ENCODE measurements at places on chromosomes 6 and 20. TPM values are rescaled to one million over a fixed set of nuclear protein-coding genes. Genes with fewer than 3 reads are reported as not detected.

The CDH22 gene
- 0.26 TPM for total RNA-seq

- H3K27ac ChIP-seq: no peak overlapping the region
- H3K36me3 ChIP-seq: no peaks in the 10 kb centered on the region
- no peak overlapping the region for H3K4me3 ChIP-seq
These were observed 103.9 kb downstream of the OLIG3 start for GRCh38 chr6:137390334-137390733.

DNA sequence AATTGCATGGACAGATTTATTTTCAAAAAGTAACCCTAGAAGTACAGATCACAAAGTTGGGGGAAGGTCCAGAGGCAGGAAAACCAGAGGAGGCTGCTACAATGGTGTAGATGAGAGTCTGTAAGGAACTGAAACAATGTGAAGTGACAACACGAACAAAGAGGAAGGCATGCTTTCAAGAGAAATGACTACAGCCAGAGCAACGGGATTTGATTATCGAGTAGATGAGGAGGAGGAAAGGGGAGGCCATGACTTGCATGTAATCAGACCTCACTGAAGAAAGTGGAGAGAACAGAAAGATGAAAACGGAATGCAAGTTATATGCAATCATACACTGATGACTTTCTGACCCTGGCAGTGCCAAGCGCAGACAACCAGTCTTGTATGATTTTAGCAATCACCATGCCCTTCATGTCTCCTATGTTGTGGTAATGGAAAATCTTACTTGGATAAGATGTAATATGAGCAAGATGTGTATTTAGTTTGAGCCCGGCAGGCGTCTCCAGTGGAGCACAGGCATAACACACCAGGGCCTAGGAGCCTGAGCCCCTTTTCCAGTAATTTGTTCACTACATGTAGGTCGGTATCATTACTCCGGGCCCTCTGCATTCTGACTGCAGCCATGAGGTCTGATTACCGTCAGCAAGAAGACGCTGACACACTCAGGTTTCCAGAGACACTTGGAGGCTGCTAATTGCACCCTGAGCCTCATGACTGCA lies 34.0 kb upstream of the FAM83C start:
- peak; percentile 27 for DNase-seq
- H3K4me3 ChIP-seq: no peak overlapping the region
- H3K4me1 ChIP-seq: peaks cover 33% of the 10 kb centered on the region
- H3K27me3 ChIP-seq: no peaks in the 10 kb centered on the region

GRCh38 chr6:151118461-151119123 lies 121.2 kb upstream of the AKAP12 start:
- H3K27ac ChIP-seq: no peak overlapping the region
- H3K4me3 ChIP-seq: no peak overlapping the region
- no peaks in the 10 kb centered on the region for H3K27me3 ChIP-seq
- no peak for DNase-seq

DNA sequence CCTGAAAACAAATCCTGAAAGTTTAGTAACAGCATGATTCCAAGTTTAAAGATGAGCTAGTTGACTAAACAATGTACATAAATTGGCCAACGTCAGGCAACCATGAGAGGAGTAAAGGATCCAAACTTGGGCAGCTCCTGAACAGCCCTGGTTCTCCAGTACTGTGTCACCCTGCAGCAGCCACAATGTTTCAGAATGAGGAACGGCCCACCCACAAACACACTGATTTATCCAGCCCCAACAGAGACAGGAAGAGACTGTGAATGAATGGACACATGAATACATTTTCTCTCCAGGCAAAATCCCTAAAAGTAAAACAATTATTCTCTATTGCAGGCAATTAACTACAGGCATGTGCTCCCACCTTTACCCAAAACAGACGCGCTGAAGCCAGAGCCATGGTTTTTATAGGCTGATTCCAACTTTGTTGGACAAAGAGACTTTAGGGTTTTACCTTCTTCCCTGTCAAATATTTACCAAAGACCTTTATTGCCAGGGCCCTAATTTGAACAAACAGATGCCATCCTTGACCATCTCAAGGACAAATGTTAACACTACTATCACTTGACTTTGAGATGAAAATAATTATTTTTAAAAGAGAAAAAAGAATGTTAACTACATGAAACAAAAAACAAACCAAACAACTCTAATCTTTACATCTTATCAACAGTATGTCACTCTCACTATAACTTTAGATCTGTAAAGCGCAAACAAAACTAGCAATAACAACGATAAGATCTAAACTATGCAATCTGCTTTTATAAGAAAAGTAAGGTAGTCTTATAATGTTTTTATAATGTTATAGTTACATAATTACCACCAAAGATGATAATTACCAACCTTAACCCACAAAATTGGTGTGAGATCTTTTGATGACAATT lies 22.9 kb downstream of the CNKSR3 start:
- H3K4me3 ChIP-seq: no peak overlapping the region
- peaks cover 8% of the 10 kb centered on the region for H3K4me1 ChIP-seq
- DNase-seq: no peak
- no peak overlapping the region for H3K27ac ChIP-seq
- H3K36me3 ChIP-seq: no peaks in the 10 kb centered on the region
- H3K27me3 ChIP-seq: no peaks in the 10 kb centered on the region

- H3K27ac ChIP-seq: no peak overlapping the region
- no peaks in the 10 kb centered on the region for H3K27me3 ChIP-seq
- H3K36me3 ChIP-seq: no peaks in the 10 kb centered on the region
- no peaks in the 10 kb centered on the region for H3K4me1 ChIP-seq
- H3K4me3 ChIP-seq: no peak overlapping the region
These were observed 53.0 kb upstream of the GPR6 start for GRCh38 chr6:109925075-109925474.

- peak overlapping the region; percentile 91 for H3K4me3 ChIP-seq
- H3K27ac ChIP-seq: peak overlapping the region; percentile 90
- H3K27me3 ChIP-seq: no peaks in the 10 kb centered on the region
- peaks cover 4% of the 10 kb centered on the region for H3K36me3 ChIP-seq
These were observed 916 bp downstream of the TRIM27 start for GRCh38 chr6:28922821-28923317.

GRCh38 chr20:41111578-41111951 lies 25.8 kb upstream of the PLCG1 start:
- no peak for DNase-seq
- peaks cover 9% of the 10 kb centered on the region for H3K36me3 ChIP-seq
- H3K4me1 ChIP-seq: no peaks in the 10 kb centered on the region
- H3K27me3 ChIP-seq: no peaks in the 10 kb centered on the region
- H3K4me3 ChIP-seq: no peak overlapping the region

The OPN5 gene
- total RNA-seq: not detected

DNA sequence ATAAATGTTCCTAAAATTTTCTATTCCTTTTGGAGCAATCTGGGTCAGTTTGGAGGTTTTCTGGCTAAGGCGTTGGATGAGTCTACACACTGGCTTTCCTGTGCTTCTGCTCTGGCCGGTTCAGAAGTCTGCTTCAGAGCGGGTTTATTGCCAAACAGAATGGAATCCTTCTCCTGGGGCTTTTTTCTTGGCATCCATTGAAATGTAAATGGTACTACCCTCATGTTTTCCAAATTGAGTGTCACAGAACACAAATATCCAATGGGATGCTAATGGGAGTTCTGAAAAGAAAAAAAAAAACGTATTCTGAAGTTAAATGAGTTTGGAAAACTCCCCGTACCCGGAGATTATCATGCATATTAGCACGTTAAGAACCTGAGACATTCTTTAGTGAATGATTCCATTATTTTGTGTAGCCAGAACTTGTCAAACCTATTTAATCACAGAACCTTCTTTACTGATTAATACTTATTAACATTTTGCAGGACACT lies 930.3 kb downstream of the QKI start:
- H3K4me3 ChIP-seq: no peak overlapping the region
- no peaks in the 10 kb centered on the region for H3K4me1 ChIP-seq
- peak; percentile 27 for DNase-seq

The ARID1B gene
- total RNA-seq: 75.3 TPM

The SPAG4 gene
- total RNA-seq: 1.4 TPM

- no peak for DNase-seq
- no peak overlapping the region for H3K4me3 ChIP-seq
- H3K27me3 ChIP-seq: no peaks in the 10 kb centered on the region
- no peaks in the 10 kb centered on the region for H3K4me1 ChIP-seq
These were observed 41.4 kb downstream of the PEX7 start for GRCh38 chr6:136863752-136864151.

The VGLL2 gene
- 9.9 TPM for total RNA-seq

- H3K27ac ChIP-seq: no peak overlapping the region
- no peaks in the 10 kb centered on the region for H3K27me3 ChIP-seq
- no peaks in the 10 kb centered on the region for H3K36me3 ChIP-seq
- no peak overlapping the region for H3K4me3 ChIP-seq
- H3K4me1 ChIP-seq: peaks cover 14% of the 10 kb centered on the region
These were observed 31.9 kb downstream of the SLC2A12 start for GRCh38 chr6:134020543-134020942.

The PRDM1 gene
- 2.1 TPM for total RNA-seq

DNA sequence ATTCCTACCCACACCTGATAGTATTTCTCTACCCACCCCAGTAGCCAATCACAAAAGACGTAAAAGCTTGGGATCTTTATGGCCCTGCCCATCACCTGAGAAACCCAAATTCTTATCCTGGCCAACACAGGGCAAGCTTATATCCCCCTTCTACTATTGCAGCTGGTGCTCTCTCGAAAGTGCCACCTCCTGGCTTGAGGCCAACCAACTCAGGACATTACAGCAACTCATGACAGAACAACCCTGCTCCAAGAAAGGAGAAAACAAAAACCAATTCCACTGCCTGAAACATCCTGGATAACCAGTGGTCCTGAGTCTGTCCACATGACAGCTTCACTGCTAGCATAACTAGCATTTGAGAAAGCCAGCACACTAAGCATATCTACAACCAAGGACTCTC lies 97.9 kb downstream of the CFAP61 start:
- H3K4me1 ChIP-seq: peaks cover 31% of the 10 kb centered on the region
- H3K27ac ChIP-seq: peak overlapping the region; percentile 45
- no peak overlapping the region for H3K4me3 ChIP-seq
- H3K27me3 ChIP-seq: no peaks in the 10 kb centered on the region

GRCh38 chr20:43349841-43350240 lies 107.9 kb upstream of the SRSF6 start:
- no peak overlapping the region for H3K27ac ChIP-seq
- H3K4me1 ChIP-seq: no peaks in the 10 kb centered on the region
- H3K4me3 ChIP-seq: no peak overlapping the region
- no peak for DNase-seq
- H3K36me3 ChIP-seq: no peaks in the 10 kb centered on the region

GRCh38 chr6:13014504-13015378 lies 298.2 kb downstream of the PHACTR1 start:
- H3K27ac ChIP-seq: peak overlapping the region; percentile 10
- no peaks in the 10 kb centered on the region for H3K36me3 ChIP-seq
- no peaks in the 10 kb centered on the region for H3K4me1 ChIP-seq
- no peak for DNase-seq

- DNase-seq: no peak
- no peak overlapping the region for H3K27ac ChIP-seq
- no peak overlapping the region for H3K4me3 ChIP-seq
- H3K36me3 ChIP-seq: no peaks in the 10 kb centered on the region
These were observed 8.0 kb upstream of the COL21A1 start for GRCh38 chr6:56255349-56255748.

The DEFB124 gene
- not detected for total RNA-seq

The HCK gene
- 4.7 TPM for total RNA-seq
